T-helper 2 cell (primary cell): ENCODE measurements at places on chromosomes 7 and 10.

GRCh38 chr7:124857672-124858235 lies 71.9 kb downstream of the POT1 start:
- no peak for DNase-seq

DNA sequence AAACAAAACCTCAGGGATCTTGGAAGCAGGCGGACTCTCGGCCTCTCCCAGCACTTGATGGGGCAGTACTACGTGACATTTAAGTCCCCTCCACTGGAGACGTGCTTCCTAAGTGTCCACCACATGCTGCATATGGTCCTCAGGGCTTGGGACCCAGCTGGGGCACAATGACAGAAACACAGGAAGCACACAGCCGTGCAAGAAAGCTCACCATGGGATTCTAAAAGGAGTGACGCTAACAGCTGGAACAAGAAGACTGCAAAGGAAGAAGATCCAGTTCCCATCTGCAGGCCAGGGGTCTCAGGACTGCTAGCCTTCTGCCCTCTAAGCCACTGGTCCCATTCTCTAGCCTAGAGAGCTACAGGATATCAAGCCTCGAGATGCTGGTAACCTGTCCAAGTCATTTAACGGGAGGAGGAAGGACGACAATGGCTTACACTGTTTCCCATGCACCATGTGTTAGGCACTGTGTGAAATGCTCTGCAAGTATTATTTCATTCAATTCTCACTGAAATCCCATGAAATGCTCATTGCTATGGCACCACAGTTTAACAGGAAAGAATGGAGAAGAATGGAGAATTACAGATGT lies 61.1 kb downstream of the KCNMA1 start:
- DNase-seq, result no peak

DNA sequence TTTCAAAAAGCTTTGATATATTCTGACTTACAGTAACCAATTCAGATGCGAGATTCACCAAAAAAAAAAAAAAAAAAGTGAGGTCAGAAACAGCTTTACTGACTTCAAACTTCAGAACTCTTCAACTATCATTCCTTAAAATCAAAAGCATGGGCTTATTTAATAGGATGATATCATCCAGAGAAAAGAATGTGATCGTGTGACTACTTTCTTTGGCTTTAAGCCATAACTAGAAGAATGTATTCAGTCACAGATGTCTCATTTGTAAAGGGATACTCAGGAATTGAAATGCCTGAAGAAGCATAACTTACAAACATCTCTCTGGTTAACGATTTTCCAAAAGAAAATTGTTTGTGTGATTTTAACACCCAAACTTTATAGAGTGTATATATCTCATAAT lies 11.5 kb downstream of the TPK1 start:
- no peak for DNase-seq

DNA sequence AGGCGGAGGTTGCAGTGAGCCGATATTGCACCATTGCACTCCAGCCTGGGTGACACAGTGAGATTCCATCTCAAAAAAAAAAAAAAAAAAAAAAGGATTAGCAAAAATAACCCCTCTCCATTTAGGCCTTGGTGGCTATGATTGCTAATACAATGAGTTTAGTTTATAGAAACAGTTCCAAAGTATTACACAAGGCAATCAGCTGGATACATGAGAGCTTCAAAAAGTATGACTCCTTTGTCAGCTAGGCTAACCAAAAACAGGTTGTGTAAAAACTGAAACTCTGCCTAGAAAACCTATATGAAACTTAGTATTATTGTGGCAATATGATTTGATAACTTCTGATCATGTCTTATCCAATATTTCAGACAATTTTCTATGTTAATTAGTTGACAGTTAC lies 57.2 kb downstream of the SUGCT start:
- DNase-seq, result no peak

GRCh38 chr10:131396121-131397050 lies 84.9 kb upstream of the TCERG1L start:
- DNase-seq, result no peak

DNA sequence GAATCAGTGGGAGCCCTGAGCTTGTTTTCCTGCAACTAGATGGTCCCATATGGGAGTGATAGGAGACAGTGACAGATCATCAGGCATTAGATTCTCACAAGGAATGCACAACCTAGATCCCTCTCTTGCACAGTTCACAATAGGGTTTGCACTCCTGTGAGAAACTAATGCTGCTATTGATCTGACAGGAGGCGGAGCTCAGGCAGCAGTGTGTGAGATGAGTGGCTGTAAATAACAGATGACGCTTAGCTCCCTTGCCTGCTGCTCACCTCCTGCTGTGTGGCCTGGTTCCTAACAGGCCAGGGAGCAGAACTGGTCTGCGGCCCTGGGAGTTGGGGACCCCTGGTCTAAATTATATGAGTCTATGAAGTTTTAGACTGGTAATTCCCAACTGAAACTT lies 3.9 kb downstream of the MIOS start:
- no peak for DNase-seq

DNA sequence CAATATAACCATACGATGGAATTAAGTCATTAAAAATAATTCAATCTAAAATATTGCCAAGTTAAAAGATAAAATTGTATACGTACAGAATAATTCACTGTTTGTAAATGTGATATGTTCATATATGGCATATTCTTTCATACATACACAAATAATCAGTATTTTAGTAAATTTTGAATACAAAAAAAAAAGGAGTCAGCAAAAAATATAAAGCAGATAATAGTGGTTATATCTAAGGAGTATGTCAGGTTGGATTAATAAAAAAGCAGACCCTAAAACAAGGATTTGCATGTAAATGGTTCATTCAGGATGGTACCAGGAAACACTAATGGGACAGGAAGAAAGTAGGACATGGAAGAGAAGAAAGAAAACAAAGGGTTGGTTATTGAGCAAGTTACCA lies 59.5 kb downstream of the XPNPEP1 start:
- no peak for DNase-seq

DNA sequence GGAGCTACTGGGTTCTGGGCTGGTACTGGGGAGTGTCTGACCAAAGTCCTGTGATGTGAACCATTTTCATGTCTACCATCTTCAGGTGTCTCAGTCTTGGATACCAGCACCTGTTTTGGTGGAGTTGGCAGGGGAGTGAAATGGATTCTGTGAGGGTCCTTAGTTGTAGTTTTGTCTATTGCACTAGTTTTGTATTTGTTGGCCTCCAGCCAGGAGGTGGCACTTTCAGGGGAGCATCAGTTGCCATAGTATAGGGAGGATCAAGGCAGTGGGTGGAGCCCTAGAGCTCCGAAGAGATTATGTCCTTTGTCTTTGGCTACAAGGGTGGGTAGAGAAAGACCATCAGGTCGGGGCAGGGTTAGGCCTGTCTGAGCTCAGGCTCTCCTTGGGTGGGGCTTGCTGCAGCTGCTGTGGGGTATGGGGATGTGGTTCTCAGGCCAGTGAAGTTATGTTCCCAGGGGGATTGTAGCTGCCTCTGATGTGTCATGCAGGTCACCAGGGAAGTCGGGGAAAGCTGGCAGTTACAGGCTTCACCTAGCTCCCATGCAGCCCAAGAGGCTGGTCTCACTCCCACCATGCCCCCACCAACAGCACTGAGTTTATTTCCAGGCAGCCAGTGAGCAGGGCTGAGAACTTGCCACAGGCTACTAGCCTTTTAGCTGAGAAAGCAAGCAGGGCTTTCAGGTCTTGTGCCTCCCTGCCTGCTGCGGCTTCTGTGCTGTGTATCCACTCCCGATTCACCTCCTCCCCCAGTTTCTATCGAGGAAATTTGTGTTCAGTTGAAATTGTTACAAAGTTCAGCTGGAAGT lies 153.1 kb downstream of the ZNF365 start:
- no peak for DNase-seq

DNA sequence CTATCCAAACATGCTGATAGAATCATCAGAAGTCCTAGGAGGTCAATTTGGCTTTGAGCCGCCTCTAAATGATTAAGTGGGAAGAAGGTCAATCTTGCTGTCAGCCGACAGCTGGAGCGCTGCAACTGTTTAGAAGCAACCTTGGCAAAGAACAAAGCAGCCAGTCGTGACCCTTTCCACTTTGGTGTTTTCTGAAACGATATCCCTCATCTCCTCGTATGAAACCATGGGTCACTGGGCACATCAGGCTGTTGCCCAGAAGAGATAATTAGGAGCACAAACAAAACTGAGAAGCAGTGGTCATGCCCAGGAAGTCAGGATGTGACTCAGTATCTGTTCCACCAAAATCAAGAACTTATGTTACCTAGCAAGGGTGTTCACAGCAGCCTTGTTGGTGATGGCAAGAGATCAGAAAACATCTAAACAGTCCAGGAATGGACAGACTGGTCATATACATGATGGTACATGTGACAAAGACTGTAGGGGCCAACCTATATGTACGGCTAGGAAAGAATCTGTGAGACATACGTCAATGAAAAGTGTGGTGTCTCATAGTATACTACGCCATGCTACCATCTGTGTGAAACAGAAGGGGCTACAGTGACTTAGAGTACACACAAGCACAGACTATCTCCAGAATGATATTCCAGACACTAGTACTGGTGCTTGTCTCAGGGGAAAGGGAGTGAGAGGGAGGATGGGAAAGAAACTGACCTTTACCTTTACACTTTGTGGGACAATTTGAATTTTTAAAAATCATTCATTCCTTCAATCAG lies 22.4 kb downstream of the STN1 start:
- no peak for DNase-seq

DNA sequence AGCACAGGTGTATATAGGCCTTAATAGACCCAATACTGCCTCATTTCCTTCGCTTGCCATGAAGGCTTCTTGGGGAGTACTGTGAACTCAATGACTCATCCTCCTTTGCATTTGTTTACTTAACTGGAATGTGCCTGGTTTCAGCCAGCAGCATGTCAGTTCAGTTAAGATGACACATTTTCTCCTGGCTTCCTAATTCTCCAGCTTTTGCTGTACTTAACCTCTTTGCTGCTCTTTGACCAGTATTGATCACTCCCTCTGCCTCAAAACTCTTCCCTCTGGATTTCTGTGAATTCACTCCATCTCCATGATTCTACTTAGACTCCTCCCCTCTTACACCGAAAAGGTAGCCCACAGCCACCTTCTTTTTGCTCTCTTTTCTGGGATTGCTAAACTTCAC lies 135.7 kb downstream of the MAGI2 start:
- no peak for DNase-seq

DNA sequence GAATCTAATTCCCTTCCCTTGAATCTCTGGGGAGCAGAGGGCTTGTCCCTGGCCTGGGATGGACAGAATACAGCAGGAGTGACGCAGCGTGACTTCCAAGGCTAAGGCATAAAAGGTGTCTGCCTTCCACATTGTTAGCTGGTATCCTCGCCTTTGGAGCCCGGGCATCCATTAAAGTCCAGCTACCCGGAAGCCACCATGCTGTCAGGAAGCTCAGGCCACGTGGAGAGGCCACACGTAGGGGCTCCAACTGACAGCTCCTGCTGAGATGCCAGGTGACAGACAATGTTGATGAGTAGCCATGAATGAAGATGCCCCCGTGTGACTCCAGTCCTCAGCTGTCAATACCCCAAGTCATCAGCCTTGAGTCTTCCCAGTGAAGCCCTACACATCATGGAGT lies 99.9 kb downstream of the OAT start:
- no peak for DNase-seq
